ENCODE measurements at places on chromosomes 2 and 18. TPM values are rescaled to one million over a fixed set of nuclear protein-coding genes. Genes with fewer than 3 reads are reported as not detected.

DNA sequence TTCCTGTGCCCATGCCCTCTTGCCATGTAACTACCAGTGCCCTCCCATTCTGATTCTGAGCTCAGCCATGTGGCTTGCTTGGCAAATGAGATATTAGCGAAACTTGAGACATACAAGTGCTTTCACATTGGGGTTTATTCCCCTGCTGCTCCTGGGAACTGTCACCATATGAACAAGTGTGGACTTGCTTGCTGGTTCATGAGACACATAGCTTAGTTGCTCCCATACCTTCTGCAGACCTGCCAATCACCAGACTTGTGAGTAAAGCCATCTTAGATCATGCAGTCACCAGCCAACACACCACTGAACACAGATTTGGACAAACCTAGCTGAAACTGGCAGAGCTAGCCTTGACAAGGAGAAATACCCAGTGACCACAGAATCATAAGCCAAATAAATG is 155.1 kb downstream of the SS18 start:
- no peak for DNase-seq

DNA sequence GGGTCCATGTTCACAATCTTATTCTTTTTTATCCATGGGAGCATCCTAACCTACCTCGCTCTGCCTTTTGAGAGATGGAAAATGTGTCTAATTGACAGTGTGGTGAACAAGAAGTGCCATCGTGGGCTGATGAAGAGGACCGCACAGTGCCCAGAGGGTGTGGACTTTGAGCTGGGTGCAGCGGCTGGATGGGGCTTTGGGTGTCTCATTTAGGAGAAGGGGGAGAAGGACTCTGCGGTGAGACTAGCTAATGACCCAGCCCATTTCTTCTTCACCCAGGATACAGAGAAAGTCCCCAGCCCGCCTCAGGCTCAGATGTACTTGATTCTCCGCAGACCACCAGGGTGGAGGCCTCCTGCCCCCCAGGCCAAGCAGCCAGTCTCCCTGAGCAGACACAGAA is 33.7 kb upstream of the SNTG2 start:
- no peak for DNase-seq

DNA sequence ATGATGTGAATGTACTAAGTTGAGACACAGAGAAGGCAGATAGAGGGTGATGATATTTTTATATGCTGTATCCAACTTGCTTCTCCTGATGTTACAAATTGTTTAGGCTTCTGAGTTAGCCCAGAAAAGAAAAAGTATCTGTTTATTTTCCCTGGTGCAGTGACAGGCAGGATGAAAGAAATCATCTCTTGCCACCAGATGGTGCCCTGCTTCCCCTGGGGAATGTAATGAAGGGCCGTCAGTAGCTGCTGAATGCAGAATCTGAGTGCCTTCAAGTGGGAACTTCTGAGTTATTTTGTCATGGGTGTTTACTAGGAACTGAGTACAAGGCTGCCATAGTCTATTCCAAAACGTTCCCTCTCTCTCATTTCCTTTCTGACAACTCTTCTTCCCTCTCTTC is 525.6 kb downstream of the MBD2 start:
- peak; percentile 3 for DNase-seq

ST6GAL2 gene
- 23.9 TPM for polyA plus RNA-seq

- peak; percentile 19 for DNase-seq
Observed at GRCh38 chr2:101307950-101308431, 510 bp downstream of the RNF149 start.

DNA sequence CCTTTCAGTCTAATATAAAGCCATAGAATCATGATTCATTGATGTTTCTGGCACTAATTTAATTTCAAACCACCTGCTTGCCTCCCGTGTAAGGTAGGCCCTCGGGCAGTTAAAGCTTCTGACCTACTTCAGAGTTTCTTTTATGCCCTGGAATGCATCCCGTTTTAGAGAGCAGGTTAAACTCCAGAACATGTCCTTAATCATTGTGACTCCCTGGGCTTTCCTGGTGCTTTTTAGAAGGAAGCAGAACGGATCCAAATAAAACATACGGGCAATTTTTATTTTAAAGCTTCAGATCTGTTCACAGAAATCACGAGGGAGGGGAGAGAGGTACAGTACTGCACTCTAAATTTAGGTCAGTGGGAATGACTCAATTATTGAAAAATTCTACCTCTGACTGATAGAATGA is 134.8 kb downstream of the GCA start:
- no peak for DNase-seq

DNA sequence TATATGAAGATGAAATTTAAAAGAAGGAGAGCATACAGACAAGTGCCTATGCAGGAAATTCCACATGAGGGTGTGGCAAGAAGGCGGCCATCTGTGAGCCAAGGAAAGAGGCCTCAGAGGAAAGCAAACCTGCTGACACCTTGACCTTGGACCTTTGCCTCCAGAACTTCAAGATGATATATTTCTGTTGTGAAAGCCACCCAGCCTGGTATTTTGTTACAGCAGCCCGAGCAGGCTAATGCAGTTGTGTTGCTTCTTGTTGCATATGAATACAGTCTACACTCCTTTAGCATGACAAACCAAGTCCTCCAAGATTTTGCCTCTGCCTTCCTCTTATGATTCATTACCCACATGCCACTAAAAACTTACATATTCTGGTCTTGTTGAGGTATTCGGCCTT is 374.8 kb upstream of the TRIB2 start:
- DNase-seq = no peak

- DNase-seq = no peak
Observed at GRCh38 chr18:46830633-46831032, 73.8 kb upstream of the ST8SIA5 start.
